ENCODE measurements at places on chromosomes 16 and 17.
A peak's percentile ranks its signal among the peaks of the same experiment; 100 is the strongest.

- no peak for DNase-seq
Measured at GRCh38 chr16:76784530-76784929, 406.5 kb upstream of the MON1B start.

DNA sequence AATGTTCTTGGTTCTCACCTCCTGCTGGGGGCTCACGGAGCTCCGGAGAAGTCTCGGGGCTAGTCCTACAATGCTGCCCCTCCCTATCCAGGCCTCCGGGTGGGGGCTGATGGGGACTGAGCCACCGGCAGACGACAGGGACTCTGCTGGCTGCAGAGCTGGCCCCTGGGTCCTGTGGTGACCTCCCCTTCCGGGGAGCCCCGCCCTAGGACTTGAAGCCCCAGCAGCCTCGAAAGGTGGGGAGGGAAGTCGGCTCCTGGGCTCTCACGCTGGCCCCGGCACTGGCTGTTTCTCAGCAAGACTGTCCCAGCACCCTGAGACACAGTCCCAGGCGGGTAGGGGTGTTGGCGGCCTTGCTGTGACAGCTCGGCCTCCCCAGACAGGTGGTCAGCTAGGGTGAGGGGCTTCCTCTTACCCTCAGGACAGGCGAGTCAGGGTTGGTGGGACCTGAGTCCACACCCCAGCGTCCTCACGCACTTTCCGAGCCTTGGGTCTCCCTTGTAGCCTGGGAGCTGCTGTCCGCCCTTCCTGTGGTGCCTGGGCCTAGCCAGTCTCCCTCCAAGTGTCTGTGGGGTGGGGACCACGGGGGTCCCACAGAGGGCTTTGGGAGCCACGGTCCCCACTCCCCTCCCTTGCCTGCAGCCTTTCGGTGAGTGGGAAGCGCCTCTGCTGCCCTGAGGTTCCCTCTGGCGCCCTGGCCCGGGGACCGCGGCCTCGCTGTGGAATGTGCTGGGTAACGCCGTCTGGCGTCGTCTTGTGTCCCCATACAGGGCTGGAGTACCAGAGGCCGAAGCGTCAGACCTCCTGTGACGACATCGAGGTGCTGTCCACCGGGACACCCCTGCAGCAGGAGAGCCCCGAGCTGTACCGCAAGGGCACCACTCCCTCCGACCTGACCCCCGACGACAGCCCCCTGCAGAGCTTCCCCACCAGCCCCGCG, 76.6 kb downstream of the KLHDC4 start:
- no peak for DNase-seq

DNA sequence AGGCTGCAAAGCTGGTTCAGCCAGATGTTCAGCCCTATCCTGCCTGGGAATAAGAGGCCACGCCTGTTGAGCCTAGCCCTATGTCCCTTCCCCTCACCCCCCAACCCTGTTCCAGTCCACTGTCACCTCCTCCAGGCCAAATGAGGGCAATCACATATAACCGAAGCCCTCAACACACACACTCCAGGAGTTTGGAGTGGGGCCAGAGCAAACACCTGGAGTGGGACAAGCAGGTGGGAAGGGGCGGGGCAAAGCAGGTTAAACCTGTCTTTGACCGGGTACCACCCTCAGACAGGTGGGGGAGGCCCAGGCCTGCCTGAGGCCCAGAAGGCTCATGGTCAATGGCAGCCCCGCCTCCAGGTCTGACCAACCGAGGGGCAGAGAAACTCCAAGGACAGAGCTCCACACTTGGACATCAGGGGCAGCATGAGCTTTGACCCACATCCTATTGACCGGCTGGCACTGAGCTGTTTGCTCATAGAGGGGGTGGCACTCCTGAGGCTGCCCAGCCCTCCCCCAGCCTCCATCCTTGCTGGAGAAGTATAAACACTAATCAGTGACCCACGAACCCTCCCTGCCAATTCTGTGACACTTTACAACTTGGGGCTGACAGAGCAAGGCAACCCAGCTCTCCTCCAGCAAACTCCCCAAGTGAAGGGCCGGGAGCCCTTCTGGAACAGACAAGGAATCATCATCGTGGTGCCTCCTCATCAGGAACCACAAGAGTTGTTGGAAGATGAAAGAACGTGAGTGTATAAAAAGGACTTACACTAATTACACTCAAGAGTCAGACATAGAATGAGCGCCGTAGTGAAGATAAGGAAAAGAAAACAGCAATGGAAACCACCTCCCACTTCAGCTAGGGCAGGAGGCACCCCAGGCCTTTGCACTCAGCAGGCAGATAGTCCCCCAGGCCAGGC, 1.5 kb downstream of the ESRP2 start:
- DNase-seq: no peak

DNA sequence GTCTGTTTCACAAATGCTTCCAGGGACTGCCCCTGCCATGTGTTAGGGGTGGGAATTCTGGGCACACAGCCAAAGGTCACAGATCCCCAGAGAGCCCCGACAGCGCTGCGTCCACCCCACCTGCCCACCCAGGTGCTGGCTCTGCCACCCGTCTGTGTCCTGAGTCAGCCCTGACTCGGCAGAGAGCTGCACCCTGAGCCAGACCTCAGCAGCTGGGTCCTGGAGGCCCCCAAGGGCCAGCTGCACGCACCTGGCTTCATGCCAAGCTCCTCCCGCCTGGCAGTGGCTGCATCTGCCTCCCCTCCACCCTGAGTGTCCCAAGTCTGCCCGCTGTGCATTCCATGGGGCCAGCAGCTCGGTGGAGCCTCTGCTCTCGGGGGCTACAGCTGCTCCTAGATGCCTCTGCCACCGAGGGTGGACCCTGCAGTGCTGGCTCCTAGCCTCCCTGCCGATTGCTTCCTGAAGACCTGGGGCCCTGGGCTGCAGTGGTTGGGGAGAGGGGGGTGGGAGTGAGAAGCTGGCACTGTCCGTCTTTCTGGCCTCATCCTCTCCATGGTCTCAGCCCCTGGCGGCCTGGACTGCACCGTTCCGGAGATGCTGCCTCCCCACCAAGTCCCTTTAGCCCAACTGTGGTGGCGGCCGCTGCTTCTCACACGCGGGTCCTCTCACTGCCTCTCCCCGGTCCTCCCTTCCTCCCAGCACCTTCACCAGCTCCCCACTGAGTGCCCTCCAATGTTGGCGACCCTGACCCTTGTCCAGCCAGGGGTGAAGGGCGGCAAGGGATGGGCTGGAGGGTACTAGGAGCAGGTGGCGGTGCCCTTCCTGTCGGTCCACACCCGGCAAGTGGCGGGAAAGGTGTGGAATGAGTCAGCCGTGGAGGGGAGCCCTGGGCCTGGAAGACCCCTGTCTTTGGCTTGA, 3.0 kb downstream of the SECTM1 start:
- no peak for DNase-seq

DNA sequence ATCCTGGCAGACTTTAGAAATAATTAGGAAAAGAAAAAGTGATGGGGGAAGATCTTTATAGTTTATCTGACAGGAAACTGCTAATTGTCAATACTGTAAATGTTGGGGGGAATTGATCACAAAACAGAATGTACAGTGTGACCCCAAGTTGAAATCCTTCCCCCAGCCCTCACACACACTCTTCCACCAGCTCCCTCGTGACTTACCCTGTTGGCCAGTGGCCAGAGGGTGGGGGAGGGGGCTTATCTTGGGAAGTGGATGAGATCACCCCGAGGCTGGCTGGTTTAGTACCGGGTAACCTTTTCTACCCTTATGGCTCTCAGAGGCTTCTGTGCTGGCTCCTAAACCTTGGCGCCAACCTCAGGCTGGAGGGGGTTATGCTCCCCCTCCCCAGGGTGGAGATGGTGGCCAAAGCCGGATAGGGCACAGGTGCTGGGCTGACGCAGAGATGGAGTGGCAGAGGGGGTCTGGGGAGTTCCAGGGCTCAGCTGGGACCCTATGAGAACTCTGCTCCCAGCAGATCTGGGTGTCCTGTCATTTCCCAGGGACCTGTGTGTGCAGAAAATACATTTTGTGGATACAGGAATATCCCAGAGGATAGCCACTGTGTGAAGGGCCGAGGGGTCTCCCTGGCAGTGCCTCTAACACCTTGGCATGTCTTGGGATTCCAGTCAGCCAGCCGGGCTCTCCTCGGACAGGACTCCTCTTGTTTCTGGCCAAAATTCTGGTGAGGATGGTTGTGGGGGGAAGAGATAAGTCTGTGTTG, 18.6 kb downstream of the CDH16 start:
- DNase-seq: peak; percentile 83

DNA sequence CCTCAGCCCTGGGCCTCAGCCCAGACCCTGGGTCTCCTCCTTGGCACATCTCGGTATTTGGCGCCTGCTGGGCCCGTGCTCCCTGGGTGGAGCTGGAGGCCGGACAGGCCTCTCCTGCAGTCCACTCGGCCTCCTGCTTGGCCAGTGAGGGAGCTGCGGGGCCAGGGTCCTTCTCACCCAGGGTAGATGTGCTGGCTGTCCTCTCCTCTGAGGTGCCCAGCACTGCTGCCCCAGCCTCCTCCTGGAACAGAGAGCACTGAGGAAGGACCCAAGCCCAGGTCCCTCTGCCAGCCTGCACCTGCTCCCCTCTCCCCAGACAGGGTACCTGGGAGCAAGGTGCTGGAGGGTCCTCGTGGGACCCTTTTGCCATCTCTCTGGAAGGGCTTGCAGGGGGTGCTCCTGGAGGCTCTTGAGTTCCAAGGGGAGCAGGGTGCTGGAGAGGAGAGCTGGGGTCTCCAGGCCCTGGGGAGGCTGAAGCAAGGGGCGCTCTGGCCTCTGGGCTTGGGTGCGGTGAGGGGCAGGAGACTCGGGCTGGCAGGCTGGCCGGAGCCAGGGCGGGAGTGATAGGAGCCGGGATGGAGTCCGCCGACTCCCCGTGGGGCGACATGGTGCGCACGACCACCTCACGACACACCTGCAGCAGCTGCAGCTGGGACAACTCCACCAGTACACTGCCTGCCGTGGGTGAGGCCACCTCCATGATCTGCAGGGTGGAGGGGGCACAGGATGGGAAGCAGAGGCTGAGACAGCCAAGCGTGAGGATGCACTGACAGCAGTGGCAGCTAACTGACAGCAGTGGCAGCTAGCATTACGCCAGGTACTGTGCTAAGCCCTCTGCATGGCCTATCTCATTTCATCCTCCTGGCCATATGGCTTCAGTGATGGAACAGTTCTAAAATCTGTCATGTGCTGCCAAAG, 17.8 kb downstream of the TSPOAP1 start:
- DNase-seq: peak; percentile 27

DNA sequence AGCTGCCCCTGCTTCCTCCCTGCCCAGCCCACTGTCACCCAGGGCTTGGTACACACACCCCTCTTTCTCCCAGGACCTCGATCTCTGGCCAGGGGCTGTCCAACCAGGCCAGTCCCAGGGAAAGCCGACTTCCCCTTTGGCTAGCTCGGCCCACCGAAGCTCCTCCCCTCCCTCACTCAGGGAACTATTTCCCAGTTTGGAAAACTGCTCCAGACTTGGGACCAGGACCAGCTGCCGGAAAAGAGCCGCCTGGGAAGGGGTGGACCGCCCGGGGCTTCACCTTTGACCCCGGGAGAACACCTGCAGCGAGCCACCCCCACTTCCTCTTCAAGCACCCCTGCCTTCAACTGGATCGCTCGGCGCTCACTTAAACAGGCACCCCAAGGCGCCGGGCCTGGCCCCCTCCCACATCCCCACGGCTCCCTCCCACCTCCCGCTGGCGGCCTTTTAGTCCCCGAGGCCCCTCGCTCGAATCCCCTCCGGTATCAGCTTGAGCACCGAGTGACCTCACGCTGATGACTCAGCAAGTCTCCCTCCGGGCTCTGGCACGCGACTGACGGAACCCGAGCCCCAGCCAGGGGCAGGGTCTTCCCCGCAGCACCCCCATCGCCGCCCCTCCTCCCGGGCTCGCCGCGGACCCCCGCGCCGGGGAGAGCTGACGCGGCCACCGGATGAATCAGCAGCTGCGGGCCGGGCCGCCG, 934 bp downstream of the MAFG start:
- peak; percentile 89 for DNase-seq

- peak; percentile 59 for DNase-seq
Measured at GRCh38 chr17:6444571-6445335, 498 bp downstream of the PIMREG start.

DNA sequence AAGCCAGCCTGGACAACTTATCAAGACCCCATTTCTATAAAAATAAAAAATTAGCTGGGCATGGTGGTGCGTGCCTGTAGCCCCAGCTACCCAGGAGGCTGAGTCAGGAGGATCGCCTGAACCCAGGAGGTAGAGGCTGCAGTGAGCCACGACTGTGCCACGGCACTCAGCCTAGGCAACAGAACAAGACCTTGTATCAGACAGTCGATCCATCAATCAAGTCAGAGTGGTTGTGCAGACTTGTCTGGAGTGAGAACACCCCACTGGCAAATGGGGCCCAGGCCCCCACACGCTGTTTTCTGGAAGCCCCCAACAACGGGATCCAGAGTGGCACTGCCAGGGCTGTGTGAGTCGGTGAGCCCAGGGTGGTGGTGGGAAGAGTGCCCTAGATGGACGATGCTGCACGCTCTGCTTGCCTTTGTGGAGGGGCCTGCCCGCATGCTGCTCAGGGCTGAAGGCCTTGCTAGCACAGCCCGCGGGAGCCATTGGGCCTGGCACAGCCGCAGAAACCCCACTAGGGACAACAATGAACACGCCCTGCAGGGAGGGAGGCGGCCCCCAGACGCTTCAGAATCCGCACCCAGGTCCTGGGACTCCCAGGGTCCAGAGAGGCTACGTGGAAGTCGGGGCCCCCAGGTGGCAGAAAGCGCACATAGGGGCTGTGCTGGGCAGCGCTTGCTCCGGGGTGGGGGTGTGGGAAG, 80.1 kb upstream of the GNG13 start:
- DNase-seq: peak; percentile 30

DNA sequence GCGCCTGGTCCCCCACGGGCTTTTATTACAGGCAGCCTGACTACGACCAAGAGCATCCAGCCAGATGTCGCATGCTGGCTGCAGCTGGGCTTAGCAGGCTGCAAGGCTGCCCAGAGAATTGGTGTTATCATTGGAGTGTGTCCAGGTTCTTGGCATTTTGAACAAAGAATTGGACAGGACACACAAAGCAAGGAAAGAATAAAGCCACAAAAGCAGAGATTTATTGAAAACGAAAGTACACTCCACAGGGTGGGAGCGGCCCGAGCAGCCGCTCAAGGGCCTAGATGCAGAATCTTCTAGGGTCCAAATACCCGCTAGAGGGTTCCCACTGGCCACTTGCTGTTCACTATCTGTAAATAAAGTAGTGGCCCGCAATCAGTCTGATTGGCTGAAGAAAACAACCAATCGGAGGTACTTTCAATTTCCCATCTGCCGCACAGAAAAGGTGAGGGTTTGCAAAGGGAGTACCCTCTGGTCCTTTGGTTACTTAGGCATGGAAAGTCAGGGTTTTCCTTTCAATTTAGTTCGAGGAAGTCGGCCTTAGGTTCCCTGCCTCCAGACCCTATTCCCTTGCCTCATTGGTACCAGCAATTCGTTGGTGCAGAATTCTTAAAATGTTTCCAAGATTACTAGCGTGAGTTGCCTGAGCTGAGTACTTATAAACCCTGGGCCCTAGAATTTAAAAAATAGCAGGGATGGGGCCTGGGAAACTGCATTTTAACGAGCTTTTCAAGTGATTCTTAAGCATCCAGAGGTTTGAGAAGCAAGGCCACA, 38.5 kb upstream of the CNEP1R1 start:
- DNase-seq: no peak

- DNase-seq: no peak
Measured at GRCh38 chr16:75011634-75012307, 12.9 kb downstream of the ZNRF1 start.

- DNase-seq: no peak
Measured at GRCh38 chr17:34366010-34366409, 3.0 kb upstream of the CCL1 start.

GRCh38 chr17:76556765-76557367, 17.0 kb downstream of the PRCD start:
- no peak for DNase-seq

GRCh38 chr17:47978324-47978723, 7.4 kb downstream of the CDK5RAP3 start:
- peak; percentile 50 for DNase-seq
